ENCODE measurements at places on chromosomes 2 and 18. TPM values are rescaled to one million over a fixed set of nuclear protein-coding genes. Genes with fewer than 3 reads are reported as not detected.

- DNase-seq, result no peak
Observed at GRCh38 chr2:55451699-55452098, 32.0 kb upstream of the CCDC88A start.

GRCh38 chr2:16653799-16654198 lies 11.8 kb downstream of the CYRIA start:
- no peak for DNase-seq

DNA sequence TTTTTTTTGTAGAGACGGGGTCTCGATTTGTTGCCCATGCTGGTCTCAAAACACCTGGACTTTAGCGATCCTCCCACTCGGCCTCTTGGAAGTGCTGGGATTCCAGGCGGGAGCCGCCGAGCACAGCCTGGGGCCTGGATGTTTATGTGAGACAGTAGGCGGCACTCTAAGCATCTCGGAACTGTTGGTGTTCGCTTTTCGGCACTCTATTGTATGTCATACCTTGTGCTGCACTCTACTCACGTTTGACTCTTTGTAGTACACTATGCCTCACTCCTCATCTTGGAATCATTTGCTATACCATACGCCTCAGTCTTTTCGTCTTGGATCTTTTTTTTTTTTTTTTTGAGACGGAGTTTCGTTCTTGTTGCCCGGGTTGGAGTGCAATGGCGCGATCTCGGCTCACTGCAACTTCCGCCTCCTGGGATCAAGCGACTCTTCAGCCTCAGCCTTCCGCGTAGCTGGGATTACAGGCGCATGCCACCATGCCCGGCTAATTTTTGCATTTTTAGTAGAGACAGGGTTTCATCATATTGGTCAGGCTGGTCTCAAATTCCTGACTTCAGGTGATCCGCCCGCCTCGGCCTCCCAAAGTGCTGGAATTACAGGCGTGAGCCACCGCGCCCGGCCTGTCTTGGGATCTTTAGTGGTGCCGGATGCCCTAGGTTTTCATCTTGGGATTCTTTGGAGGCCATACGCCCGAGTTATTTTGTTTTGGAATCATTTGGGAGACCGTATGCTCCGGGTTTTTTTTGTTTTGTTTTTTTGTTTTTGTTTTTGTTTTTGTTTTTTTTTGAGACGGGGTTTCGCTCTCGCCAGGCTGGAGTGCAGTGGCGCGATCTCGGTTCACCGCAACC lies 24.2 kb upstream of the ZDBF2 start:
- DNase-seq, result no peak

Gene HTRA2
- 32.3 TPM for polyA plus RNA-seq

Gene POTEJ
- polyA plus RNA-seq, result 0.14 TPM
